Activated naive CD4-positive, alpha-beta T cell treated with anti-CD3 and anti-CD28 coated beads for 36 hours (primary cell): ENCODE measurements at places on chromosomes 3 and 15. TPM values are rescaled to one million over a fixed set of nuclear protein-coding genes. Genes with fewer than 3 reads are reported as not detected.

DNA sequence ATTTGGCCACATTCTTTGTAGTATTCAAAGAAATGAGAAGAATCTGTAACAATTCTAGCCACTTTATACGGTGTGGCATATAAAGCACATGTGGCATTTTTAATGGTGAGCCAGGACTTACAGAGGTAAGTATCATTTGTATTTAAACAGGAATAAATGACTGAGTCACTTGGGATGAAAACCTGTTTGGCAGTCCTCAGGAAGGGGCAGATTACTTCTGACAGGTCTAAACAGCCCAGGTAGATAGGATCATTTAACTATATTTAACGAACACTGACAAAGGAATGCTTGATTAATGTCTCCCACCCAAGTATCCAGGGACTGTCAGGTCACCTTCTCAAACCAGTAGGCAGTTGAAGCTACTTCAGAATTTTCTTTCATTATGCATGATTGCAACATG is 241.5 kb upstream of the SATB1 start:
- DNase-seq: no peak

- DNase-seq: no peak
Observed at GRCh38 chr3:139297588-139298311, 46.1 kb upstream of the MRPS22 start.

DNA sequence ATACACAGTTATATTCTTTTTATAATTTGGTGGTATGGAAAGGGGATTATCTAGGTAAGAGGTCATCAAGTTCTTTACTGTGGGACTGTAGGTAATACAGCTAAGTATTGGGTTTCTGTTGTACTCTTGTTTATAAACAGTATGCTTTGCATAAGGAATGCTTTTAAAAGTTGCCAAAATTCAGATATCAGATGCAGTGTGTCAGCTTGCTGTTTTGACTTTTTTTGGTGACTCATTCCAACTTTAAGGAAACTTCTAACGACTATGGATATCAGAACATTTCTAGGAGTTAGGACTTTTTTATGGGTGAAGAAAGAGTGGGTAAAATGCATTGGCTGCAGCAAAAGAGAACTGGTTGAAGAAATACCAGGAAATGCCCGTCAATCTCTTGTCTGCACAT is 2.8 kb downstream of the SCAANT1 start:
- DNase-seq: no peak

DNA sequence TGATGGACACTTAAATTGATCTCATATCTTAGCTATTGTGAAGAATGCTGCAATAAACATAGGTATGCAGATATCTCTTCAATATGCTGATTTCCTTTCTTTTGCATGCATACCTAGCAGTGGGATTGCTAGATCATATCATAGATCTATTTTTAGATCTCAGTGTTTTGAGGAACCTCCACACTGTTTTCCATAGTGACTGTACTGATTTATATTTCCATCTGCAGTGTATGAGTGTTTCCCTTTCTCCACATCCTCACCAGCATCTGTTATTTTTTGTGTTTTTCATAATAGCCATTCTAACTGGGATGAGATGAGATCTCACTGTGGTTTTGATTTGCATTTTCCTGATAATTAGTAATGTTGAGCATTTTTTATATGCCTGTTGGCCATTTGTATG is 17.1 kb upstream of the RASA2 start:
- no peak for DNase-seq

DNA sequence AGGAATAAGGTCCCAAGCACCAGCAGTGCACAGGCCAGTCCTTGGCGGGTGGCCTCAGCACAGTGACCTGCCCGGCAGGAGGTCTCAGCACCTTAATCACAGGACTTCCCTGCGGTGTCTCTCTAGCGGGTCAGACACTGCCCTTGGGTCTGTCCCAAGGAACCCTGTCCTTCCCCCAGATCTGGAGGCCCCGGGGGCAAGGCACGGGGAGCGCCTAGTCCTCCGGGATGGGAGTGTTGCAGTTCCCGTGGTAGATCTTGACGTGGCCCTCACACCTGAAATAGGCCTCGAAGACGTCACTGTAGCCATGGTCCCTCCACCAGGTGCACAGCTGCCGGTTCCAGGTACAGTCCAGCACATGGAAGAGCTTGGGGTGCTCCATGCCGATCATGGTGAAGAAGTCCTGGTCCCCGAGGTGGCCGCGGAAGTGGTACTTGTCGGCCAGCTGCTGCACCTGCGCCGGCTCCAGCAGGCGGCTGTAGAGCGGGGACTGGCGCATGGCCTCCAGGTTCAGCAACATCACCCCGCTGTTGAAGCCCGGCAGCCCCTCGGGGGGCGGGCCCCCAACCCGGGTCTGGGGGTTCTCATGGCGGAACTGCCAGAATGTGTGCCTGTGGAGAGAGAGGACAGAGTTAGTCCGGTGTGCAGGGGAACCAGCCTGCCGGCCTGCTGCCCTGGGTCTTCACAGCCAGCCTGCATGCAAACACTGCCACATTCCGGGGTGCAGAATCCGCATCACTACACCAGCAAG is 201.3 kb downstream of the XXYLT1 start:
- DNase-seq: peak; percentile 1

GRCh38 chr3:142028243-142028777 is 121.0 kb downstream of the TFDP2 start:
- DNase-seq: peak; percentile 62

DNA sequence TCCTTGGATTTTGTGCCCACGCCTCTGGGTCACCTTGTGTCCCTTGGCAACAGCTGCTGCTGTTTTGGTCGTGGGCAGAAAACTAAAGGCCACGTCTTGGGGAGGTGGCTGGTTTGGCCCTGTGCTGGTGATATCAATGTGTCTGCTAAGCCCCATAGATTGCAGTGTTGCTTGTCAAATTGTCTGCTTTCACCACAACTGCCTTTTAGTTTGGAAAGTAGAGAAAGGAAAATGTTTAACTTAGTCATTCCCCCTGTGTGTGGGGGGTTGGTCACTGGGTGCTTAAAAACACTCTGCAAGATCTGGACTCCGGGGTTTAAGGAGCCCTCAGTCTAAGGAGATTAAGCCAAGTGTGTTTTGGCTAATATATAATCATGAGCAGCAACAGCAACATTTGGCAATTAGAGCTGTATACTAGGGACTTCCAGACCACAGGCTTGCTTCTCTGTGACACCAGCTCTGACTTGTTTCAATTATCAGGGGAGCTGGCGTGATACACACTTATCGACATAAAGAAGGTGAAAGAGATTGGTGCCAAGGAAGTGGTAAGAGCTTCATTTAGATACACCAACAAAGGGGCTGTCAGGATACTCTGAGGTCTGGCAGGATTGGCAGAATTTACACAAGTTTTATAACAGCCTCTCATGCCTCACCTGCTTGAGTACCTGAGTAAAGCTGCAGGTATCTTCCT is 3.5 kb downstream of the SMAD3 start:
- peak; percentile 55 for DNase-seq

The LINGO1 gene
- not detected for total RNA-seq

- DNase-seq: no peak
Observed at GRCh38 chr3:189937302-189938127, 183.2 kb downstream of the P3H2 start.

- DNase-seq: no peak
Observed at GRCh38 chr3:88410259-88410658, 260.5 kb downstream of the C3orf38 start.

DNA sequence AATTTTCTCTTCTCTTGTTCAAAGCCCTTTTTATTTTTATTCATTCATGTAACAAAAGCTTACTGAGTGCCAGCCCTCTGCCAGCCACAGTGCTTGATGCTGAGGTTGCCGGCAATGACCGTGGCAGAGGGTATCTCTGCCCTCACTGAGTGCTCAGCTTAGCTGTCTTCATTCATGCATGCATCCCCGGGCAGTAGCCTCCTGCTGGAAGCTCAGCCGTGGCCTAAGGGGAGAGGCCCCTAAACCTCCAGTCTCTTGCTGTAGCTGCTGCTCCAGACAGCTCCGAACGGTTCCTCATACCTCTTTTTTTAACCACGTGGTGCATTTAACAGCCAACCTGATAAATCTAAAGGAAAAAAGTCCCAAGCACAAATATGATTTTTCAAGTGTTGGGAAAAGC is 34.6 kb upstream of the CCDC66 start:
- no peak for DNase-seq

DNA sequence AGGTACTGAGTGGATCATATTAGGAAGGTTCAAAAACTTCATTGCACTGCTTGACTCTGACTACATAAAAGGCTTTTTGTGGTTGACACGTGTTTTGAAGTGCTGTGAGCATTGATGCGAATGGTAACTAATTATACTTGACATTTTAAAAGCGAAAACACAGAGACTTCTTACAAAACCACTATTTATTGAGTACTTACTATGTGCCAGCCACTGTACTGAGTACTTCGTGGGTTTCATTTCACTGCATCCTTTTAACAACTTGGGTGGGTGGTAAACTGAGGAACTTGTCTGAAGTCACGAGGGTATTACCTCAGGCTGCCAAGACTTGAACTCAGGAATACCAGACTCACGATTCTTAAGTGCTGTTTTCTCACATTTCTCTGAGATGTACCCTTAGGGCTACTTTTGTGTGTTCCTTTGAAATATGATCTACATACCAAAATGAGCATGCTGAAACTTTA is 45.3 kb upstream of the PPP4R2 start:
- DNase-seq: no peak

The ST3GAL6 gene
- not detected for total RNA-seq

DNA sequence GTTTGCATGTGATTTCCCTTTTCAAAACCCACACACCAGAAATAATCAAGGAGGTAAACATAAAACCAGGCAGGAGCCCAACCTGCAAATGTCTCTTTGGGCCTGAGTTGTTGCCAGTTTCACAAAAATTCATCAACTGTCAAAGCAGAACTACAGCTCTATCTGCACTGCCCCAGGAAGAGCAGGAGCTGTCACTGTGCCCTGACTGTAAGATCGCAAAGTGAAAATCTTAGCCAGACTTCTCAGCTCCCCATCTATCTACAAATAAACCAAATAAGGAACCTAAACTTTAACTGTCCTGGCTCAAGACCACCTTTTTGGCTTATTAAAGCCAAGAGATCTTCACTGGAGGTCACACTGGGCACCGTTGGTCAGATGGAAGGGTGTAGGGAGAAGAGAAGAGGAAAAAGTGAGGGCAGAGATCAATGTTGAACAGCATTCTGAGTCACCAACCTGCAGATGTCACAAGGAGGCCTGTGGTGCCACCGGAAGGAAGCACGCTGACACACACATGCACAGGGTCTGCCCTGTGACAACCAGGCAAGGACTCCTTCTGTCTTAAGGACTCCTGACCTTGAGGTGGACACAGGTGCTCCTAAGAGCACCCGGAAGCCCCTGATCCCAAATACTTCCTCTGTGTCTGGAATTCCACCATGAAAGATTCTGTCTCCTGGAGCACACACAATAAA is 58.7 kb downstream of the RPN1 start:
- DNase-seq: peak; percentile 26

DNA sequence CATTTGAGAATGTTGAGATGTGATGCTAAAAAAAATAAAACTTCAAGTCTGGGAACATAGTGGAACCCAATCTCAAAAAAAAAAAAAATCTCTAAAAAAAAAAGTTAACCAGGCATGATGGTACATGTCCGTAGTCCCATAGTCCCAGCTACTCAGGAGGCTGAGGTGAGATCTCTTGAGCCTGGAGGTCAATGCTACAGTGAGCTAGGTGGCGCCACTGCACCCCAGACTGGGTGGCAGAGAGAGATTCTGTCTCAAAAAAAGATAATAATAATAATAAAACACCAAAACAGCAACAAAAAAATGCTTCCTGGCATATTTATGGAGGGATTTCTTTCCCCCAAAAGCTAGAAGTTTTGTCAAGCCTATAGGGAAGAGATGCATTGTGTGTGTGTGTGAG is 361.6 kb downstream of the ROBO1 start:
- no peak for DNase-seq

- DNase-seq: no peak
Observed at GRCh38 chr15:100764778-100765466, 114.7 kb upstream of the ALDH1A3 start.

- DNase-seq: no peak
Observed at GRCh38 chr15:93170329-93170728, 81.3 kb upstream of the RGMA start.

- DNase-seq: no peak
Observed at GRCh38 chr15:85763157-85763556, 31.6 kb downstream of the KLHL25 start.

DNA sequence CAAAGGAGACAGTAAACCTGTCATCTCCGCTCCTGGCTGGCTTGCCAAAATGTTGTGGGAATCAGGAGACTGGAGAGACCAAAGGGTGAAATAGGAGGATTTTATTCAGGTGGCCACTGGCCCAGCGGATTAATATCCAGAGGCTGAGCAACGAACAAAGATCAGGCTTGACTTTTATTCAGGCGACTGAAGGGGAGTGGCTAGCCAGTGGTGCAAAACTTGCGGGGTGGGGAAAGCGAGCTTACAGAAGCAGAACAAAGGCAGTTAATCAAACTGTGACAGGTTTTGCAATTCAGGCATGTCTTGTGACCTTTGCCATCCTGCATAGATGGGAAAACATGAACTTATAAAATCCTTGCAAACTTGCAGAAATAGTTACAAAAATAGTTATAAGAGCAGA is 19.8 kb upstream of the ACAD9 start:
- DNase-seq: no peak

DNA sequence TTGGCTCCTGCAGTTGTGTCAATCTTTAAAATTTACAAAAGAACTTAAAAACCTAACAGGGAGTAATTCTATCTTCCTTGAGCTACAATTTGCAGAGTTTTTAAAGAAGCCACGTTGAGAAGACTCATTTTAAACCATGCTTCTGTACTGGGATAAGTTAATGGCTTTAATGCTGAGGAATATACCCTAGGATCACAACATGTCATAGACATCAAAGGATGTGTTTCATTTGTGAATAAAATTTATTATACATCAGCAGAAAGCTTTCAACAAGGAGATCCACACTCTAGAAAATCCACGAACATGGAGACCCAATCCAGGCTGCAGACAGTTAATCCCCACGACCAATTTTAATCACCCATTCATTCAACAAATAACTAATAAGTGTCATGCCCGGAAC is 297.2 kb downstream of the MAGI1 start:
- no peak for DNase-seq

- no peak for DNase-seq
Observed at GRCh38 chr3:62416144-62416543, 42.8 kb upstream of the FEZF2 start.

The GJD2 gene
- not detected for total RNA-seq

DNA sequence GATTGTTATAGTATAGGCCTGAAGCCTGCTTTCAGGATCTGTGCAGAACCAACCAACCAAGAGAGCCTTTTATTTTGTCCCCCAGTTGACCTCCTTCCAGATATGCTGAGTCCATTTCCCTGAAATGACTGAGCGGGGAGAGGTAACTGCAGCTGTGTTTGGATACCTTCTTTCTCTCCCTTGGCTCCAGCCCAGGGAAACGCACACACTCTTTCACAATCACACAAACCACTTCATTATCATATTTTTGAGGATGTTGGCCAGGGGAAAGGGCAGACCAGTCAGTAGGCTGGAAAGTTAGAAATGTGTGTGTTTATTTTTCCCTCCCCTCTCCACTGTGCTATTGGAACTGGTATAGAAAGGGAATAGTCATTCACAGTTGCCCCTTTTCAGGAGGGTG is 417.7 kb upstream of the TBL1XR1 start:
- no peak for DNase-seq

- no peak for DNase-seq
Observed at GRCh38 chr3:46462511-46462910, 2.2 kb downstream of the LTF start.
